ENCODE measurements at places on chromosomes 13 and 19.

DNA sequence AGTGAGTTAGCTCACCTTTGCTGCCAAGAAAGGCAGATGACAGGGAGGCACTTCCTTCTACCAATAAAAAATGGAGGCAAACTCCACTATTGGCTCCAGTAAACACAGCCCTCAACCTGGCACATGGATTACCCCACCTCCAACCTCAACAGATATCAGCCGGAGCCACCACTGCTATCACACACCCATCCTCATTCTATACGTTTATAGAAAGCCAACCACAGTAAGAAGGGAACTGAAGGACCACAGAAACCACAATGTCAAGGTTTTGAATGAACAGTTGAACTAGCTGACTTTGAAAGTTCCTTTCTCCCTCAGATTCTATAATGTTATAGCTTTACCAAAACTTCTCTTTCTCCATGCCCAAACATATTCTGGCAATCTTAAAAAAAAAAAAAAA is 526.2 kb downstream of the UQCRFS1 start:
- no peak for DNase-seq

DNA sequence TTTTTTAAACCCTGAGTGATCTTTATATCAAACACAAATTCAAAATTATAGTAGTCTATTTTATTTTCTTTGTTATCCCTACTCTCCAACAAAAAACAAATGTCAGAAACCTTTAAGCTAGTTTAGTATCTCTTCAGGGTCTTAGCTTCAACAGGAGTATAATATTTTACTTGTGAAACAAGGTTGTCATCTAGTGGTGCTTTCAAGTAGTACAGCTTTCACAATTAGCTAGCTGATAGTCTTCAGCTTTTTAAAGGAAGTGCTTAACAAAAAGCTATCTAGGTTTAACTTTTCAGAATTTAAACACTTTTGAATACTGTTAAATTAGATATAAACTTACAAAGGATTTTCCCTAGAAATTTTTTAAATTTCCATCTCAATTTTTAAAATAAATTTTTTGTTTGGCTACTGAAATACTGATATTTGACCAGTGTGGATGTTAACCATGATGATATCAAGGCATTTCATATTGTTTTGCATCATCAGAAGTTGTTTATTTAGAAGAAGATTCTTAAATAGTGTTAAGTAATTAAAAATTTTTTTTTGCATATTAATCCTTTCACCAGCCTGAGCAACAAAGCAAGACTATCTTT is 34.2 kb downstream of the TDRD3 start:
- DNase-seq: peak; percentile 68

DNA sequence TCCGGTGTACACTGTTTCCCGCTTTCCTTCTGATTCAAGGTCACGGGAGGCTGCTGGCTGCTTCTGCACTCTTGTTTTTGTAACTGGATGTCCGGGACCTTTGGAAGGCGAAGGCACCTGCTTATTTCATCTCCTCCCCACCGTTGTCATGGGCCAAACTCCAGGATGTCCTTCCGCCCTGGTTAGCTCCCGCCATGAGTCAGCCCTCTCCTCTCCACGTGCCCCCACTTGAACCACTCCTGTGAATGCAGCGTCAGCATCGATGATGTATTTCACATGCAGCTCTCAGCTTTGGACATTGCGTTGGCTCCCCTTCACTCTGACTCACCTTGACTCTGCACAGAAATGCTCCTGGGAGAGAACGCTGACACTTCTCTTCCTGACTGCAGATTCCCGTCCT is 5.5 kb upstream of the GALP start:
- DNase-seq: no peak

GRCh38 chr19:35293363-35293739 is 1.4 kb downstream of the MAG start:
- no peak for DNase-seq

DNA sequence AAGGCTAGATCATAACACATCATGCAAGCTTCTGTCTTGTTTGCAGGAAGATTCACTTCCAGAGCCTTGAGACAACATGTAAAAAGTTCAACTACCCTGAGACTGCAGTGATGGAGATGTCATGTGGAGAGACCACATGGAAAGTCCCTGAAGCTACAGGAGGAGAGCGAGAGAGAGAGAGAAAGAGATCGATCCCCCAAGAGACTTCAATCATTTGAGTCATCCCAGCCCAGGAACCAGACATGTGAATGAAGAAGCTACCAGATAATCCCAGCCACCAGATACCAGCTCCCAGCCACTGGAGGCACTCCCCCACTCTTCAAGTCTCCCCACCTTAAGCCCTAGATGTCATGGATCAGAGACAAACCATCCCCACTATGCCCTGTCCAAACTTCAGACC is 10.7 kb upstream of the EVI5L start:
- DNase-seq: no peak

DNA sequence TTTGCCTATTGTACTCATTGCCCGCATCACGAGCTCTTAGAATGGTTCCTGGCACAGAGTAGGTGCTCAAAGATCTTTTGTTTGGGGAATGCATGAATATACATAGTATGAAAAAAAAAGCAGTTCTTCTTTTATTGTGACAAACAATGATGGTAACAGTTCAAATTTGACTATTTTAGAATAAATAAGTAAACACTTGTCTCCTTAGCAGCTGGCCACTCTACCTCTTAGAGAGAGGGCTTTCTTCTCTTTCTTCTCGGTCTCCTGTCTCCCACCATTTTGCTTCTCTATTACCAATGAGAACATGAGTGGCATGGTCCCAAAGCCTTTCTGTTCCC is 639 bp upstream of the SLAIN1 start:
- no peak for DNase-seq

DNA sequence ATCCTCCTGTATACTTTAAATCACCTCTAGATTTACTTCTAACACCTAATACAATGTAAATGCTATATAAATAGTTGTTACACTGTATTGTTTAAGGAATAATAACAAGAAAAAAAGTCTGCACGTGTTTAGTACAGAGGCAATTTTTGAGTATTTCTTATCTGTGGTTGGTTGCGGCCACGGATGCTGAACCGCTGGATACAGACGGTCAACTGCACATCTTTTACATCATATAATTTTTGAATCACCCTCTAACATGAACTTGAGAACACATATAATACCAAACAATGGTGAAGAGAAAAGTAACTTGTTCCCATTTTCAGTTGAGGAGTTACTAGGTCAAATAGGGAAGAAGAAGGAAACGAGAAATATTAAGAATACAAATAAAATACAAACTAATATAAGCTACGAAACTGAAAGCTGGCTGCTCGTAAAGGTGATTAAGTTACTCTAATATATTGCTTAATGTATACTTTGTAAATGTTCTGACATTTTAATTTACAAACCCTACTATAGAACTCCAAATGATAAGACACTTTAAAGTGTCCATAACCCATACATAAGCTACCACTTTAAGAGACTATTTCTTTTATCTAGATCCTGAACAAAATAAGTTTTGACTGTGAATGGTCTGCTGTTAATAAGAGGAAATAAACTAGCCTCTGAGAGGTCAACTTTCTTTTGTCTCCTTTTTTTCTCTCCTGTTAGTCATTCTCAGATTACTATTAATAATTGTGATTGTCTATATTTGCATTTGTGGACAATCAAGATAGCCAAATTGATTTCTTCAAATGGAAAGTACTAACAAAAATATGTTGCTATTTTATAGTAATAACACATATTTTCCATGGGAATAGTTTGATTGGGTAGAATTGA is 457.4 kb downstream of the DIAPH3 start:
- DNase-seq: no peak

DNA sequence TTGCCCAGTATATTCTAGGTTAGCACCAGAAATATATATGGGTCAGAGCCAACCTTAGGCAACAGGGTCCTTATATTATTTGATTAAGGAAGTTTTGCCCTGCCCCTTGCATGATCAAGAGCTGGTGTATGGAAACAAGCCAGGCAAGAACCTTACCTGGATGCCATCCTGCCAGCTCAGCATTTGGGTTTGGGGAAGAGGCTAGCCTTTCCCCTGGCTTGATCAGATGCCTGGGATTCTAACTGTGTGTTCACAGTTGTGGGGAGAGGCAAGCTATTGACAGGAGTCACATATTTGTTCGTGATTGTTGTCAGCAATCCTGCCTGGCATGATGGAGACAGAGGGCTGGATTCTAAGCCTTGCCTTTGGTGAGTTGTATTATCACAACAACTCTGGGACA is 260.0 kb upstream of the DACH1 start:
- no peak for DNase-seq

GRCh38 chr19:47305309-47305751 is 4.3 kb upstream of the C5AR1 start:
- peak; percentile 59 for DNase-seq

GRCh38 chr19:43818500-43818899 is 8.6 kb upstream of the ZNF283 start:
- no peak for DNase-seq

DNA sequence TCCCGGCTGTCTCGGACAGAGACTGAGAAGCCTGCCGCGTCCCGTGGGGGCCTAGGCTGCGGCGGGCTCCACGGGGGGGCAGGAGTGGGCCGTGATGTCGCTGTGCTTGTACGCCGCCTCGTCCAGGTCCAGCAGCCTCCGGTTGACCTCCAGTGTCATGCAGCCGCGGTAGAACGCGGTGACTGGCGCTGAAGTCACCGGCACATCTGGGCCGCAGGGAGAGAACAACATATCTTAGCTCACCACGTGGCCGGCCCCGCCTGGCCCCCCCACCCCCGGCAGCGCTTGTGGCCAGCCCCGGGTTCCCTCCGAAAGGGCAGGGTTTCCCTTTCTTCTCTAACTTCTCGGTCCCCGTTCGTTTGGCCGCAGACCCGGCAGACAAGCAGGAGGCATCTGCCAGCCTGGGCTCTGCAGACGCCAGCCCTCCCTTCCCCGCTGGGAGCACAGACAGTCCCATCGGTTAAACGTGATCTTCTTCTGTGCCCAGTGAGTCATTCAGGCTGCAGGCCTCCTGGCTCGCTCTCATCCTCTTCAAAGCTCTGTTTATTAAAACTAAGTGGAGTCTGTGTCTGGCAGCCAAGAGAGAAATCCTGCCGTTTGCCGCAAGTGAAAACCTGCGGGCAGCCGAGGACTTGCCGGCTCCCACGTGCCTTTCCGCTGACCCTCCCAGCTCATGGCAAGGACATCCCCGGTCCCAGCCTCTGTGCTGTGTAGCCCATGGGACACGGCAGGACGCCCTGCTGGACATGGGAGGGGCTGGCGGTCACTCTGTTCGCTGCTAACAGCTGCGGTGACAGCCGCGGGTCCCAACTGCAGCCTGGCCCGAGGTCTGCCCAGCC is 42.8 kb downstream of the GAS6 start:
- peak; percentile 67 for DNase-seq

- no peak for DNase-seq
These were observed at the start of gene NRTN for GRCh38 chr19:5804516-5805461. TSS of gene NRTN (plus strand) at chr19:5805067. CDS start at chr19:5824166, 19,099 bp downstream.

DNA sequence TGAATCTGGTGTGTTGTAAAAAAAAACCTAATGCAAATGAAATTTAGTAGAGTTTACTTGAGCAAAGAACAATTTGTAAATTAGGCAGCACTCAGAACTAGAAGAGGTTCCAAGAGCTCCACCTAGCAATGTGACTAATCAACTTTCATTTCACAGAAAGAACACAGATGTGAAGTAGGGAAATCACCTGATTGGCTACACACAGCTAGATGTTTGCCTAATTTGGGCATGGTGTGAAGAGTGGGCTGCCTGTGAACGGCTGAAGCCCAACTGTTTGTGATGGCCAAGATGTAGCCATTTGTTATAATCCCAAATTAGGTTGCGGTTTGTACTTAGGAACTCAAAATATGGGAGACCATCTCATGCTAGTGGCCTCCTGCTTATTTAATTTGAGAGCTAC is 724.4 kb upstream of the SLITRK5 start:
- DNase-seq: peak; percentile 26
